Chondrocyte (in vitro differentiated cells): ENCODE measurements at places on chromosomes 2 and 18. TPM values are rescaled to one million over a fixed set of nuclear protein-coding genes. Genes with fewer than 3 reads are reported as not detected.

ASXL3 gene
- total RNA-seq = 3.4 to 14.5 TPM (median 3.9 TPM) in 3 replicates

GMCL1 gene
- total RNA-seq = 13.6 to 20.7 TPM (median 13.6 TPM) in 3 replicates

SIX3 gene
- not detected in 3 replicates for total RNA-seq

CDH20 gene
- total RNA-seq = not detected in 3 replicates

RSAD2 gene
- total RNA-seq = 0.12 to 0.22 TPM in 2 of 3 replicates, not detected in the other
